ENCODE measurements at places on chromosomes 3 and 15.

DNA sequence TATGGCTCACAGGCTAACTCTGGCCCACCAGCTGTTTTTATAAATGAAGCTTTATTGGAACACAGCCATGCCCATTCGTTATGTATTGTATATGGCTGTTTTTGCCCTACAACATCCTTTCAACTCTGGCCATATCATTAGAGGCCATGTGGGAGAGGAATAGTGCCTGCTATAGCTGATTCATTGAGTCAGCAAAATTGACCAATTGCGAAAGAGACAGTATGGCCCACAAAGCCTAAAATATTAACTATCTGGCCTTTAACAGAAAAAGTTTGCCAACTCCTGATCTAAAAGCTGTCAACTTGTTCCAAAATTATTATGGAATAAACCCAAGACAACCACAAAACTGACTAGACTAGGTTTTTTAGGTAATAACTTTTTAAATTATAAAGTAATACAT is 1.4 kb downstream of the NR1I2 start:
- H3K27me3 ChIP-seq, result no peaks in the 10 kb centered on the region
- no peak overlapping the region for H3K4me3 ChIP-seq
- DNase-seq, result no peak
- H3K36me3 ChIP-seq, result no peaks in the 10 kb centered on the region
- no peaks in the 10 kb centered on the region for H3K4me1 ChIP-seq

GRCh38 chr3:30082652-30083051 is 523.7 kb upstream of the TGFBR2 start:
- no peaks in the 10 kb centered on the region for H3K27me3 ChIP-seq
- H3K4me3 ChIP-seq, result no peak overlapping the region
- no peak for DNase-seq

DNA sequence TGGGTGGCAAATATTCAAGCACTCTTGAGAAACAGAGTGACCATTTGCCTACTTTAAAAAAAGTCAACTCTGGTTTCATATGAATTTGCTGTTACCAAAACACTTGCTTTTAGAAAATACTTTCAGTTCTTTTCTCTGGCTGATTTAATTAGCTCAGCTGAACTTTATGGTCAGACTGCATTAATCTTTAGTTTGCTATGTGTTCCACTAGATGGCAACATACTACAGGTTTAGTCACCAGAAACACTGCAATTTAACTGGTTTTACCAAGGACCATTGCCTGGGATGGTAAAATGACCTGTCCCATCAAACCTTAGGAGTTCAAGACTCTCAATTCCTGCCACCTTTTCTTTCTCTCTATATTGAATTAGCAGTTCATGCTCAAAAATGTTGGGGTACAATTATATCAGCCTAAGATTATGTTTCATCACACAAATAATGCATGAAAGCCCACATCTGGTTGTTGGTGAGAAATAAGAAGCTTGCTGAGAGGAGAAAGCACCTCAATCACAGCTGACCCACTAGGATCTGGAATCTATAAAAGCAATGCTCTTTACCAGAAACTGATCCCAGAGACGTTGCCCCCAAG is 14.2 kb downstream of the EIF4E3 start:
- peaks cover 3% of the 10 kb centered on the region for H3K4me1 ChIP-seq
- peaks cover 7% of the 10 kb centered on the region for H3K36me3 ChIP-seq
- H3K4me3 ChIP-seq, result no peak overlapping the region
- H3K27me3 ChIP-seq, result no peaks in the 10 kb centered on the region
- no peak for DNase-seq

GRCh38 chr3:41693799-41694198 is 268.1 kb downstream of the ULK4 start:
- DNase-seq, result no peak
- peaks cover 2% of the 10 kb centered on the region for H3K4me1 ChIP-seq
- no peaks in the 10 kb centered on the region for H3K27me3 ChIP-seq
- H3K4me3 ChIP-seq, result no peak overlapping the region
- no peaks in the 10 kb centered on the region for H3K36me3 ChIP-seq

DNA sequence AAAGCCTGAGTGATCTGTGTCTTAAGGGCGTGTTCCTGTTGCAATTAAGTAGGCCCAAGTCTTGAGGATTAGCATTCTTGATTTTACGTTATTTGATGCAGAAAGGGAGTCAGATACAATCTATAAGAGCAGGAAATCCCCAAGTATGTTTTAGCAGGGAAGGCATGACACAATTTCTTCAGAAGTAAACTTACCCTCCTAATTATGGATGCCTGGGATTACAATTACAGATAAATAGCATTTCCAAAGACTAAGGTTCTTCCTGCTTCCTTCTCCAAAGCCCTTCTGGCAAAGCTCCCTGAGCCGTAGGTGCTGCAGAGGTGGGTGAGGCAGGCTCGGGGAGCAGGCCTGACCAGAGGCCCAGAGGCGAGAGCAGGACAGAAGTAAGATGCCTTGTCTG is 34.9 kb upstream of the ST6GAL1 start:
- H3K27ac ChIP-seq, result no peak overlapping the region
- H3K27me3 ChIP-seq, result no peaks in the 10 kb centered on the region
- H3K36me3 ChIP-seq, result no peaks in the 10 kb centered on the region
- no peaks in the 10 kb centered on the region for H3K4me1 ChIP-seq
- DNase-seq, result no peak

Measured in suprapubic skin (tissue), 4 donors.